ENCODE measurements at places on chromosomes 3 and 15.

- peak; percentile 76 for DNase-seq
Measured at GRCh38 chr3:187986514-187986934, 167.4 kb upstream of the LPP start.

GRCh38 chr3:50405249-50405648 is 45.9 kb upstream of the TMEM115 start:
- DNase-seq = peak; percentile 30

GRCh38 chr3:117545484-117545883 is 835.9 kb downstream of the TUSC7 start:
- DNase-seq = no peak

GRCh38 chr3:168071591-168072322 is 24.0 kb downstream of the GOLIM4 start:
- peak; percentile 69 for DNase-seq

DNA sequence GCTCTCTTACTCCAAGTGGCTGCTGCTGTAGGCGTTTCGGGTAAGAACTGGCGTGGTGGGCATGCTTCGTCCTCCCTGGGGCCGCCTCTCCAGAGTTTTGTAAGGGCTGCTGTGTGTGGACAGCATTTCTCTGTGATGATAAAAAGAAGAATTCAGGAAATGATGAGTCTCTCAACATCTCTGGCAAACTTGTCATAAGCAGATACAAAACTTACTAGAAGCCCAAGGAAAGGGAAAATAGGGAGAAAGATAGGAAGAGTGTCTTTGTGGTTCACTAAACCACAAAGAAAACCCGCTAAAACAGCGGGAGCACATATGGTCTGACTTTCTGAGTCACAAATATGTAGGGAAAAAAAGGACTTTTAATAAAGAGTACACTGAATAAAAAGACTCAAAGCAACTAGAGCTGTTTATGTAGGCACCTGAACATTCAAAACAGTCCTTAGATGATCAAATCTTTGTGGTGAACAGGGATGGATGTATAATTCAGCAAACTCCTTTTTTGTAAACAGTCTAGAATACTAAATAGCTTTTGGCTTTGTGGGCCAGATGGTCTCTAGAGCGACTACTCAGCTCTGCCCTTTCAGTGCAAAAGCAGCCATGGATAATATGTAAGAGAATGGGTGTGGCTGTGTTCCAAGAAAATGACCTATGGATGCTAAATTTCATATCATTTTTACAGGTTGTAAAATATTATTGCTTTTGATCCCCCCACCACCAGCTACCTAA is 60.4 kb upstream of the LMOD3 start:
- DNase-seq = peak; percentile 12

DNA sequence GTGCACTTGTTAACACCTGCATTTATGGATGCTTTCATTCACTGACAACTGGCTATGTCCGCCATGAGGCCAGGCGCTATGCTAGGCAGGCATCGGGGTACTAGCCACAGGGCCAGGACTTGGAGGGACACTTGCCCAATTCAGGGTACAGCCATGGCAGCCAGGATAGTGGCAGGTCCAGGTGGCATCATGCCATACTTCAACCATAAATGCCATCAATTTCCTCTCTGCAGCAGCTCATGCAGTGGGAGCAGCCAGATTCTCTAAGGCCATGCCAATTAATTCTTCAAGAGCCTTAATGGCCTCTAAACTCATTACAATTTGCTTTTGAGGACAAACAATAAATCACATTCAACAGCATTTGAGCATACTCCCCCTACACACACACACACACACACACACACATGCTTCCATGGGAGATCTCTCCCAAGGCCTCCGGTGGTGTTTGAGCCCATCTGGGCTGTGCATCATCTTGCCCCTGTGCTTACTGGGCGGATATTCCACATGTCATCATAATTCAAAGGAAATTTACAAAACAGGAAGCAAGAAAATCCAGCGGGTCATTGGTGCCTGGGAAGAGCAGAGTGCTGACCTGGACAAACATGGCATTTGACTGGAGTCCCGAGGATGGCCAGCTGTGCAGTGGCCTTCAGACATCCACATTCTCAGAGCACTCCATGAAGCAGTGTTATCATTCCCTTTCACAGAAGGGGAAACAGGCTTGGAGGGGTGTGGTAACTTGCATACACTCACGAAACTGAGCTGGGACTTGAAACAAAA is 109.1 kb downstream of the IQSEC1 start:
- no peak for DNase-seq

- no peak for DNase-seq
Measured at GRCh38 chr15:51335538-51336410, 2.6 kb downstream of the CYP19A1 start.

DNA sequence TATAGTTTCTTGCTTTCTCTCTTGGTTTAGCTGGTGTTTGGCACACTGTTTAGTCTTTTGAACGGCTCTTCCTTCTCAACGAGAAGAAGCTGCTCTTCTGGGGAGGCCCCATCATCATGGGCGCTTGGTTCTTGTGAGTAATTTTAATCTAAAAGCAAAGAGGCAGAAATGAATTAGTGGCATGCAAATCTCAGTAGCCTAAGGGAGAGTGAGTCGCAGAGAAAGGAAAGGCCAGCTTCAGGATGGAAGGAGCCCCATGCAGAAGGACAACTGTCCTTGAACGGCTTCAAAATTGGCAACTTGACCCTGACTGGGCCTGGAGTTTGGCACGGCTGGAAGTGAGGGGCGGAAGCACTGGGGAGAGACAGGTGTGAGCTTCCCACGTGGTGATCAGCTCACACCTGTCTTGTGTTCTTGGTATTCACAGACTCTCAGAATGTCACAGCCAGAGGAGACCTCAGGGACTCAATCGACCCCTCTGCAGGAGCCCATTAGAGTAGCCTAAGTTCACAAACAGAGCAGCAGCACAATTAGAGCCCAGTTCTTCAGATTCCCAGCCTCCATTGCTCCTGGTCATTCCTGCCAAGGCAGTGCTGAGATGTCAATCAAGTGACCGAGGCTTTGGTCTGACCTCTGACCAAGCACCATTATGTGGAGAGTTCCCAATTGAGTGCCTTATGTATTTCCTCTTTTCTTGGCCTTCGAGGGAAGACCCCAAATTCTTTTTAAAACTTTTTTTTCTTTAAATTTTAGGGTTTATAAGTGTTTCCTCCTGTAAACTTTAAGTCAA is 41.3 kb upstream of the ETV5 start:
- no peak for DNase-seq

DNA sequence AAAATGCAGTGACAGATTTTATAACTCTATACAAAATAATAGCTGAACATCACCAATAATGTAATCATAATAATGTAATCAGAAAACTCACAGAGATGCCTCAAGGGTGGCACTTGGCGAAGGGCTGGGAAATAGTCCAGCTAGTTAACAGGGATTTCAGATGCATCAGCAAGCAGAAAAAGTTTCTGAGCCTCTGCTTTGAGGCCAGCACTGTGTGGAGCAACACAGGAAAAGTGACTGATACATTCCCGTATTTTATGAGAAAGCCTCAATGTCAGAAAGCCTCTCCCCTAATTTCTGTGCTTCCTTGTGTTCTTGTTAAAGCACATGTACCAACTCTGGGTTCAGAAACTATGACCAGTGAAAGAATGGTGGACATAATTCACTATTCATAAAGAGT is 304.8 kb downstream of the VPS13C start:
- DNase-seq = no peak

GRCh38 chr15:76973362-76973743 is 21.6 kb upstream of the PSTPIP1 start:
- DNase-seq = peak; percentile 21

GRCh38 chr3:20043396-20043795 is 3.1 kb downstream of the KAT2B start:
- peak; percentile 48 for DNase-seq

DNA sequence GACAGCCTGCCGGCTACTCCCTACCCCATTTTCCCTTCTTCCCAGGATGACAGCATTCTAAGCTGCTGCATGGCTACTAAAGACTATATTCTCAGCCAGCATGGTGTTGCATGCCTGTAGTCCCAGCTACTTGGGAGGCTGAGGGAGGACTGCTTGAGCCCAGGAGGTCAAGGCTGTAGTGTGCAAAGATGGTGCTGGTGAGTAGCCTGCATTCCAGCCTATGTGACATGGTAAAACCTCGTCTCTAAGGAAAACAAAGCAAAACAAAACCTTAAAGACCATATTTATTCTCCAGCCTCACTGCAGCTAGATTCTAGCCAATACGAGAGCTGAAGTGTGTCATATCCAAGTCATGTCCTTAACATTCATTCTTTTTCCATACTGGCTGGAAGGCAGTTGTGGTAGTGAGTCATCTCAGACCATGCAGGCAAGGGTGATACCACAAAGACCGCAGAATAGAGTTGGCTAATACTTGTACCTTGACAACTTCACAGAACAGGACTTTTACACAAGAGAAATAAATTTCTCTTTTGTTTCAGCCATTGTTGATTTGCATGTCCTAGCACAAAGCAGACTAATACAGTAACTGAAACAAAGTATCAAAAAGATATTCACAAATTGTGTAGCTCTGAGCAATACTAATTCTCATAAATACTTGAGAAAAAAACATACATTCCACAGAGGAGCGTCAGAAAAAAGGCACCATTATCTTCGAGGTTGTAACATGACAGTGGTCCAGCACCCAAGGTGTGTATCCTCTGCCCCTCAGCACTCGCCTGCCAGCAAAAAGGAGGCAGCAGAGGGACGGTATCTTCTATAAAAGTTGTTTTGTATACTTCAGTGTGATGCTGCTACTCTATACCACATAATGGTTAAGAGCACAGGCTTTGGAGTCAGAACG is 14.8 kb downstream of the PBRM1 start:
- peak; percentile 98 for DNase-seq

DNA sequence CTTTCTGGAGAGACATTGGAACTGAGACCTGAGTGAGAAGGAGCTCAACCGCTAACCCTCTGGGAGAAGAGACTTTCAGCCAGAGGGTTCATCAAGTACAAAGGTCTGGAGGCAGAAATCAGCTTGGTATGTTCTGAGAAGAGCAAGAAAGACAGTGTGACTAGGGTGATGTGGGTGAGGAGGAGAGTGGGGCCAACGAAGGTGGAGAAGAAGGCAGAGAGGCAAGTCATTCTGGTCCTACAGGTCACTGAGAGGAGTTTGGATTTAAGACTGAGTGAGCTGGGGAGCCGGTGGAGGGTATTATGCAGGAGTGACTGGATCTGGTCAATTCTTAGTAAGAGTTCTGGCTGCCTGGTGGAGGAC is 12.2 kb downstream of the XIRP1 start:
- DNase-seq = no peak

GRCh38 chr3:152737021-152737908 is 97.7 kb upstream of the P2RY1 start:
- no peak for DNase-seq

GRCh38 chr3:10738688-10739372 is 77.2 kb upstream of the SLC6A11 start:
- peak; percentile 58 for DNase-seq

DNA sequence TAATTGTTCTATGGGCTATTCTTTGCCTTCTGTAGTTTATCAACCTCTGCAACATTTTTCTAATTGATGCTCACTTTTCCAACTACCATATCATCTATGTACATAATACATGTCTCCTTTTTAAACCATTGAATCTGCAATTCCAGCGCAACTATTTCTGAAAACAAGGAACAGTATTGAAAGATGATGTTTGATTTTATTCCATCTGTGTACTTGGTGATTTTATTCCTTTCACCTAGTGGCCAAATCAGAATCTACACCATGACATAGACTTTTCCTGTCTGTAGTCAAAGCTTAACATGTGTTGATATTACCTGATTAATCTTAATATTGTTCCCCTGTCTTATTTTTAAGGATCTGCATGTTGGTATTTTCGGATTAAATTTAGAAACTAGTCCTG is 13.0 kb downstream of the NKTR start:
- DNase-seq = peak; percentile 33

GRCh38 chr15:89007989-89008388 is 80.3 kb upstream of the ABHD2 start:
- no peak for DNase-seq

DNA sequence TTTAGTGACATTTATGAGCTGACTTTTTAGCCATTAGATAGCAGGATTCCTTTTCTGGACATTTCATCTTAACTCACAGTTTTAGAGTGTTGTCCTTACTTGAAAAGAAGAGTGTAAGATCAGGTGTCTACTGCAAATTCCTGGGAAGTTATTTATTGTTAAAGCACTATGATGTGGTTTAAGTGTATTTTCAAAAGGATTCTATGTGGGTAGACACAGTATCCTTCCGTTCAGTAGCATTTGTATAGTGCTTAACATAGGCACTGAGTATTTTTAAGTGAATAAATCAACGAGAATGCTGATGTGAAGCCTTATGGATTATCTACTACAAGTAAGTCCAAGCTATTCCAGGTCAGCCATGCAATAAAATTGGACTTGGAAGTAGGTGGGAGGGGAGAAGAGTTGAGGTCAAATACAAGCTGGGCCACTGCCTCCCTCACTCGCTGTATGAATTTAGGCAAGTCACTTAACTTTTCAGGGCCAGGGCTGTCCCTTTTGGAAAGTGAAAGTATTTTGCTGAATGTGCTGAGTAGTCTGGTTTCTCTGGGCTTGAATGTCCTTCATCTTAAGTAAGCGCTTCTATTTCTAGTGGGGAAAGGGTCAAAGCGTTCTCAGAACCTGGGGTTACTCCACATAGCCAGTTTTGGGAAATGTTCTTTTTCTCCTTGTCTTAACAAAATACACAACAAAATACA is 48.6 kb downstream of the GAP43 start:
- peak; percentile 8 for DNase-seq

GRCh38 chr3:182370949-182371348 is 422.4 kb upstream of the ATP11B start:
- no peak for DNase-seq

DNA sequence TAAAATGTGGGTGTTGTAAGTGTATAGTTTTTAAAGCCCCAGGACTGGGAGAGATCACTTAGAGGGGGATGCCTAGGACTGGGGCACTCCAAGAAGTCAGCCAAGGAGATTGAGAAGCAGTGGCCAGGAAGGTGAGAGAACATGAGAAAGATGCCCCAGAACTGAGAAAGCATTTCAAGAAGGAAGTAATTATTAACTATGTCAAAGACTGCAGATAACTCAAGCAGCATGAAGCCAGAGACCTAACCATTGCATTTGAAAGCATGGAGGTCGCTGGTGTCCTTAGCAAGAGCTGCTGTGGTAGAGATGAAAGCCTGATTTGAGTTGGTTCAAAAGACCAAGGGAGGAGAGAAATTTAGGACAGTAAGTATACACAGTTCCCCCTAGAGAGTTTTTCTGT is 30.6 kb upstream of the SLC2A2 start:
- no peak for DNase-seq

DNA sequence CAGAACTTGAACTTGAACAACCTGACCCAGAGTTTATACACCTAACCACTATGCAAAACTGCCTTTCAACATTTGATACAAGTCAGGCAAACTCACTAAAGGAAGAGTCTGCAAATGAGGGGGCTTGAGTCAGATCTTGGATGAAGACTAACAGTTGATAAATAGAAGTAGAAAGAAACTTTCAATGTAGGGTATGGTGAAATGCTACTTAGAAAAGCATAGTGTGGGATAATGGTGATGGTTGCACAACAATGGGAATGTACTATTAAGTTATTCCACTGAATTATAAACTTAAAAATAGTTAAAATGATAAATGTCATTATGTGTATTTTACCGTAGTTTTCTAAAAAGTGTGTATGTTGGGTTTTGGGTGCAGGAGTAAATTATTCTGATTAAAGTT is 19.7 kb upstream of the ZNF280D start:
- no peak for DNase-seq
